ENCODE measurements at places on chromosomes 6 and 20.

DNA sequence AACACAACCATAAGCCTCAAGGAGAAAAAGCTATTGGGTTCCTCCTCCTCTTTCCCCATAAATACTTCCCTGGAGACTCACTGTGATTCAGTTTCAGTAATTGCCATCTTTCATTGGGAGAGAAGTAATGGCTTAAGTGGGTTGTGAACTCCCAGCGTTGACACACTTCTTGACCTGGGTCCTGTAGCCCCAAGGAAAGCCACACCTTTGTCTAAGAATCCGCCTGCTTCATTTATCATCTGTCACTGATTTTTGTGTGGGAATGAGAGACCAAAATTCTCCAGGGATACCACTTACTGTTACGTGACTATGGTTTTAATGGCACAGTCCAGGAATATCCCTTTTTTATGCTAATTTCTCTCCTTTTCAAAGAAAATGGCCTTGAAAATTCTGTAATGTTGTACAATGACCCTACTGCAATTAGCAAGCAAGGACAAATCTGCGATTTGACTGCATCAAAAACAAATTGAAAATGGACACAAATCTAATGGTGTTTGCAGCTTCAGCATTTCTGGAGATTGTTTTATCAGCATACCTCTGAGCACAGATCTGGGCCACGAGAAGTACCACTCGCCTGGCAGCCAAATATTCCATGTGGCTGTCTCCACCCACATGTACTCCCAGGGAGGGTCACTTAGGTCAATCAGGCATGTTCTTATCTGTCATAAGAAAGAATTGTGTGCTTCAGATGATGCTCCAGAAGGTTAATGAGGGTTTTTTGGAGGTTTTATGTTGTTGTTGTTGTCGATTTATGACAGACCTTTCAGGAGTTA is 29.8 kb downstream of the DCBLD1 start:
- DNase-seq: no peak

DNA sequence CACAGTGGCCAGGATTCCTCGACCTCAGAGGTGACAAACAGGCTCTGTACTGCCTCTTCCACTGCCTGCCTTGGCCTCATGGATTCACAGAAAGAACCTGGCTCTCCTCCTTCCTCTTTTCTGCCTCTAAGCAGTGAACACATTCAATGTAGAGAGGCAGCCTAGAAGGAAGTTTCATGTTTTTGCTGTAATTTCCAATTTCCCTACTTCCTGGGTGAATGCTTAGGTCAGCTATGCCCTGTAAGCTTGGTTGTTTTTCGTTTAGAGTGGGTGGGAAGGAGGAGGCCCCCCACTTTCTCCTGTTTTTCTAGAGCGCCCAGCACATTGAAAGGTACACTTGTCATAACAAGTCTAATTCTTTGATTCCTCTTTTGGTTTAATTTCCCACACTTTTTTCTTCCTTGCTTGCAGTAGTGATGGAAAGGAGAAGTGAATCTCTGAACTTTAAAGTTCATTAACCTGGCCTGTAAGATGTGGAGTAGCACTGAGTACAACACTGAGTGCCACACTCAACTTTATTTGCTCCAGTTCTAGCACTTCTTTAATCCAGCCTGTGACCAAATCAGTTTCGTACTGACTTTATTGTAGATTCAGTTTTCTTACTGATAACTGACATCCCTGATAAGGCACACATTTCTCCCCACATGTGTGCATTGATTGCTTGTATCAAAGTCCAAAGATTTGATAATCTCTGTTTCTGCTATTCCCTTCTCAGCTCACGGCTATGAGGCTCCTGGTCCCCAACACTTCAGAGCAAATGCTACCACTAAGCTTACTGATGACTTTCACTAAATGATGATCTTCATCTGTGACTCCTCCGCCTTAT is 100.0 kb upstream of the MAN1A1 start:
- no peak for DNase-seq

DNA sequence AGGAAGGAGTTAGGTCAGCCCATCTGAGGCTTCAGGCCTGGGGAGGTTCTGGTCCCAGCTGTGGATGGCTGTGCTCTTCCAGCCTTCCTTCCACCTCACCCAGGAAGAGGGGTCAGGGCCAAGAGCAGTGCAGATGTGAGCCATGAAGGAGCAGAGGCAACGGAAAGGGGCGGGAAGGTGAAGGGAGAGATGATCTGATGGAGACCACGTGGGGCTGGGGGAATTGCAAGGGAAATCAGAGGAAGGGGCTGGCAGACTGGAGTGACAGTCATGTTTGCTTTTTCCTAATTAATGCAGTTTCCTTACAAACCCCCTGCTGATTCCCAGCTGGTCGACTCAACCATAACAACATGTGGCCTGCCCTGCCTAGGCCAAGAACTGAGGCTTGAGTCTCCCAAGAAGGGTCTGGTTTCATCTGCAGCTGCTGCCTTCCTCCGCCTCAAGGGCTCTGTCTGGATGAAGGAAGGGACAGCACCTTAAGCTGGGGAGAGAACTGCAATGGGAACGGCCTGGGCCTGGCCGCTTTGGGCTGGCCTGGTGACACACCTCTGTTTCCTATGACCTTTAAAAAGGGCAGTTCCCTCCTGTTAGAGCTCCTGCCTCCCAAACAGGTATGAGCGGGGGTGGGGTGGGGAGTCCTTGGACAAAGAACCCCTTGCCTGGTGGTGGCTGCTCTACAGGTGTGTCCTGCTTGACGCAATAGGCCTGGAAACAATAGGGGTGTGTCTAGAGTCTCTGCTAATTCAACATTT is 7.8 kb upstream of the MRPS18A start:
- DNase-seq: no peak

DNA sequence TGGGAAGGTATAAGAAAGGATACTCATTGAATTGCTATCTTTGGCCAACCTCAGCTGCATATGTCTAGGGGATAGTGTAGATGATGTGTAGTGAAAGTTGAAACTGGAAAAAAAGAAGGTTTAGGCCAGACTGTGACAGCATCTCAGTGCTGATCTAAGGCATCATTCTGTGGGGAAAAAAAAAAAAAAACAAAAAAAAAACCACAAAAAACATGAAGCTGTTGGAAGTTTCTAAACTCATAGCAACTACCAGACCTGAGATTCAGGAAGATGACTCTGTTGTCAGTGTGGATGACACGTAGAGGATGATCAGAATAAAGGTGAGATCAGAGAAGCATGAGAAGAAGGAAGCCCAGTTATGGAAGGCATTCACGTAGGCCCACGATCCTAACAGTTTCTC is 100.8 kb upstream of the CNKSR3 start:
- no peak for DNase-seq

DNA sequence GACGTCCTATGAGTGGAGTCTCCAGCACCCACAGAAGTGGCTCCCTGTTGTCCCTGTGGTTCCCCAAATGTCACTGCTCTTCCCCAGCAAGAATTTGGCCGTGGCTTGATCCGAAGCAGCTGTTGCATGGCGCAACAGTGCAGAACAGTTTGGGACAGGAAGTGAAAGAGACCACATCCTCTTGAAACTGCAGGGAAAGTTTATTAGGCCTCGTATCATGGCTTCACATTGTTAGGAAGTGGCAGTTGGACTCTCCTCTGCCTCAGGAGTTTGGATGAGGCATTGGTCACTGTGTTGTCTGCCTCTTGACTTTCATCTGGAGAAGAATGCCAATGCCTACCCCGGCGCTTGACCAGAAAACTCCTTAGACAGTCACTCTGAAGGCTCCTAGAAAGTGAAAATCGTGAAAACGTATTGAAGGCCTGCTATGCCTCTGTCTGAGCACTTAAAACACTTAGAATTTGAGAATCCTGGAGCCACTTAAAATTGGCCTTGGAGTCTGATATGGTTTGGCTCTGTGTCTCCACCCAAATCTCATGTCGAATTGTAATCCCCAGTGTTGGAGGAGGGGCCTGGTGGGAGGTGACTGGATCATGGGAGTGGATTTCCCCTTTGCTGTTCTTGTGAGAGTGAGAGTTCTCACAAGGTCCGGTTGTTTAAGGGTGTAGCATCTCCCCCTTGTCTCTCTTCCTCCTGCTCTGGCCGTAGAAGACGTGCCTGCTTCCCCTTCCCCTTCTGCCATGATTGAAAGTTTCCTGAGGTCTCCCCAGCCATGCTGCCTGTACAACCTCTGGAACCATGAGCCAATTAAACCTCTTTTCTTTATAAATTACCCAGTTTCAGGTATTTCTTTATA is 334.9 kb upstream of the JARID2 start:
- peak; percentile 56 for DNase-seq

DNA sequence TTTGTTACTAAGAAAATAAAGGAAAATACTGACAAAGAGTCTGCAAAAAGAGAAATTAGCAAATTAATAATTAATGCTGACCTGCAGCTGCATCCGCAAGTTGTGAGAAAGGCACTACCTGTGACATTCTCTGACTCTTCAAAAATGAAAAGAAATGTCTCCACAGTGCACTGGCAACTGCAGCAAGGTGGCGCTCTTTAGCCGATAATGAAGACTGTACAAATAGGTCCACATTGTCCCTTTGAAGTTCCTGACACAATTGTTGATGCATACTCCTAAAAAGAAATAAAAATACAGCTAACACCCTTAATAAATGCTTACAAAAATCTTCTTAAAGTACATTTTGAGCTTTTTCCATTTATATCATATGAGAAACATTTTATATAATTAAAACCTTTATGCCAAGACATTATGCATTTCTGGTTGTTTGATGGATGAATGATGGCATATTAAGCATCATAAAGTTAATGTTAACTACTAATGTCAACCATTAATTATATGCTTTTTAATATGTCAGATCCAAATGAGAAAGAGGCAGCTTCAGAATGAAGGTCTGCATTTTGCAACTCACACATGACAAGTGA is 96.5 kb downstream of the MMS22L start:
- peak; percentile 71 for DNase-seq
